Smooth muscle cell of bladder (primary cell): ENCODE measurements at places on chromosomes 2 and 18. TPM values are rescaled to one million over a fixed set of nuclear protein-coding genes. Genes with fewer than 3 reads are reported as not detected.

SRD5A2 gene
- not detected in 2 replicates for total RNA-seq

GALR1 gene
- total RNA-seq: not detected in 2 replicates

SCTR gene
- total RNA-seq: not detected in 2 replicates

UGT1A10 gene
- total RNA-seq: 0.43 and 0.83 TPM in 2 replicates
